SK-MEL-5 (cell line): ENCODE measurements at places on chromosomes 2 and 18.
A peak's percentile ranks its signal among the peaks of the same experiment; 100 is the strongest.

DNA sequence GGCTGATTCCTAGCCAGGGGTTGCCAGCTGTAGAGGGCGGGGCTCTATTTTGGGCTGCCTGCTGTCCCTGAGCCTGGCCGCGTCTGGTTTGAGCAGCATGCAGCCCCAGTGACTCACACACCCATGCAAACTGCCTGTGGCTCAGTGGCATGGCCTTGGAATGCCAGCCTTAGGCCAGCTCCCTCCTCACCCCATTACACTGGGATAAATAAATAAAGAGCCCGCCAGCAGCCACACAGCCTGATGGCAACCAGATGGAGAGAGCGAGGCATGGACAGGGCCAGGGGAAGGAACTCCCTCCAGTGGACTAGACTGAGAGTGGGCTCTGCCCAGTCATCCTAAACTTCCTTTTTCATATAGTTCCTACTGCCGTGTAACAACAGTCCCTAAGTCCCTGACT is 18.3 kb downstream of the NHEJ1 start:
- DNase-seq, result peak; percentile 26

- no peak for DNase-seq
Observed at GRCh38 chr2:48146552-48146951, 240.3 kb upstream of the FBXO11 start.

- DNase-seq, result peak; percentile 35
Observed at GRCh38 chr18:26806224-26806623, 59.3 kb downstream of the AQP4 start.

DNA sequence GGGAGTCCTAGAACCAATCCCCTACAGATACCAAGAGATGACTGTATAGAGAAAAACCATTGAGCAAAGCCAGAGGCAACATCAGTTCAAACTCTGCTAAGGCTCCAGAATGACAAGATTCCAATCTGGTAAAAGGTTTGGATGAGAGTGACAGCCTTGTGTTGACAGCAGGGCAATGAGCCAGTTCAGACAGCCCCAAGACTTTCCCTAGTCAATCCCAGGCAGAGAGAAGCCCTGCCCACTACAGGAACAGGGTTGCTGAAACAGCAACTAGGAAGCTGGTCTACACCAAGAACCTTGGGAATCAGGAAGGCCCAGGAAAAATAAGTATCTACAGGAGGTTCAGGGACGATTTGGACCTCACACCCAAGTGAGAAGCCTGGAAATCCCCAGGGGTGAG is 3.3 kb downstream of the PSTPIP2 start:
- no peak for DNase-seq

DNA sequence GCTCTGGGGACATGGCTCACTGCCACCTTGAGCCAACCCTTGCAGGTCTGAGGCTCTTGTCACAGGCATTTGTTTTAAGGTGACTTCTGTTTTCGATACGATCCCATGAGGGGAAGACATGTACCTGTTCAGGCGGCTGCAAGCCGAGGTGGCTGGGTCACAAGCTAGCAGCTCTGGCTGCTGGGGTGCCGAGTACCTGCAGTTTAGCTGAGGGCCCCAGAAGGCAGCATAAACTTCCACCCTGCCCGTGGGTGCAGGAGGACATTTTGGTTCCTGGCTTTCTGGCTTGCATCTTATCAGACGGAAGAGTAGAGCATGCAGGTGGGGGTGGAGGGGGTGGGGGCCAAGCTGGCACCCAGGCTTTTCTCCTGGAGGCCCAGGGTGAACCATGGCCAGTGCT is 28.4 kb downstream of the COA5 start:
- no peak for DNase-seq

DNA sequence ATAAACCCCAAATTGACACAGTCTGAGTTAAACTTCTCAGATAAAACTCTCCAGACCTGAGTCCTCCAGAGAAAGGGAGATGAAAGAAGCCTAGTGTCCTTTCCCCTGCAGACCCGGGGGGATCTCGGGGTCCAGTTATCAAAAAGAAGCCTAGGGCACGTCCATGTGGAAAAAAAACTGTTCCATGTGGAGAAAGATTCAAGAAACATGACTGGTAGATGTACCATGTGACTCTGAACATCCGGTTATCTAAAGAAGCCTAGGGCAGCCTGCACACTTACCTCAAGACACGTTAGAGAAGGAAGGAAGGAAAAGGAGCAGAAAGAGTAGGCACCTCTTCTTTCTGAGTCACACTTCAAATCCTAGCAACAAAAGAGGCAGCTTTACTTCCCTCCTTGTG is 421.0 kb downstream of the LRATD1 start:
- no peak for DNase-seq

DNA sequence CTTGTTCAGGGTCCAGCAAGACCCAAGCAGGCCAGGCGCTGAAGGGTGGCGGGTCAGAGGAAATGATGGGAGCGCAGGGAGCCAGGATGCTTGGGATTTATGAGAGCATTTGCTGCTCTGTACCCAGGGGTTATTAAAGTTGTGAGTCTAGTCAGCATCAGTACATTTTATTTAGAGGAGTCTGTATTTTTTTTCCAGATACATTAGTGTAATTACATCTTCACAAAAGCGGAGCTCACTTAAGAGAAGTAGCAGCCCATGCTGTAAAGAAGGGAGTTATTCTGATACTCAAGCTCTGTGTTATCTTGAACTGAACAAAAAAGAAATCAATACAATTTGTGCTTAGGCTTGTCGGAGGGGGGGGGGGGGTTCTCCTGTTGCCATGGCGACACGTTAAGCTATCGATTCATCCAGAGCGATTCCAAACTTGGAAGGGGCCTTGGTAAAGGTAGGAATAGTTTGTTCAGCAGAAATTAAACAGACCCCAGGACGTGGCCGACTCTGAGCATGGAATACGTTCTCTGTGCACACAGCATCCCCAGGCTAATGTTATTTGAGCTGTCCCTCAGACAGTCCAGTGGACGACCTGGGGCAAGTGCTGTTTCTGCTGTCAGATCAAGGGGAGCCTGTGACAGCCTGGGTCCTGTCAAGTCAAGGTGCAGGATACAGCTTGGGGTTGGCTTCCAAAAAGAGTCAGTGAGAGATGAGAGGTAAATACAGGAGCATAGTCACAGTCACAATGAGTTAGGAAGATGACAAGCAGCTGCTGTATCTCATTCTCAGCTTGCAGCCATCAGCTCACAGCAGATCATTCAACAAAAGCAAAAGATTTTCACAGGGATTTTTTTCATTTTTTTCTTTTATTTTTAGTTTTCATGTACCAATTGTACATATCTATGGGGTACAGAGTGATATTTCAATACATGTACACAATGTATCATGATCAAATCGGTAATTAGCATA is 387.6 kb downstream of the DCDC2C start:
- no peak for DNase-seq

DNA sequence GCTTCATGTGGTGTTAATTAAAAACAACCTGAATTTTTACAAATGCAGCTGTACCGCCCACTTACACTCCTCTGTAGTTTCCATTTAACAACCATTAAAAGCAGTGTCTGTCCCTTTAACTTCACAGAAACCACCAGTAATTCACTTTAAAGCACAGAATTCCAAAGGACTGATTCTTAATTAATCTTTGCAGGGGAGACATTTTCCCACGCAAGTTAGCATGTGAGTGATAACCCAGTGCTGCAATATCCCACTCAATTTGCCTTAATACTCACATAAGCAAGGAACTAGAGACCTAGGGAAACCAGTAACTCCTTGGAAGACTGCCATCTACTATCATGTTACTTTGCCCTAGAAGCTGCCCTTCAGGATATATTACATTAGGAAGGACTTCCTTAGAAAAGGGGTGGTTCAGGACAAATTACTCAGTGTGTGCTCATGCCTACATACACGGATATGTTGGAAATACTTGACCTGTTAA is 102.3 kb downstream of the OSR1 start:
- no peak for DNase-seq

- DNase-seq, result no peak
Observed at GRCh38 chr2:85327160-85327821, 498 bp downstream of the TGOLN2 start.

GRCh38 chr2:7047661-7048060 is 130.4 kb downstream of the RNF144A start:
- no peak for DNase-seq

- no peak for DNase-seq
Observed at GRCh38 chr2:234682492-234683228, 185.8 kb upstream of the ARL4C start.

GRCh38 chr2:36482576-36483214 is 115.3 kb downstream of the FEZ2 start:
- DNase-seq, result no peak

- no peak for DNase-seq
Observed at GRCh38 chr2:228102949-228103348, 78.5 kb downstream of the SPHKAP start.

GRCh38 chr2:219175928-219176817 is 552 bp downstream of the CNPPD1 start:
- peak; percentile 30 for DNase-seq

DNA sequence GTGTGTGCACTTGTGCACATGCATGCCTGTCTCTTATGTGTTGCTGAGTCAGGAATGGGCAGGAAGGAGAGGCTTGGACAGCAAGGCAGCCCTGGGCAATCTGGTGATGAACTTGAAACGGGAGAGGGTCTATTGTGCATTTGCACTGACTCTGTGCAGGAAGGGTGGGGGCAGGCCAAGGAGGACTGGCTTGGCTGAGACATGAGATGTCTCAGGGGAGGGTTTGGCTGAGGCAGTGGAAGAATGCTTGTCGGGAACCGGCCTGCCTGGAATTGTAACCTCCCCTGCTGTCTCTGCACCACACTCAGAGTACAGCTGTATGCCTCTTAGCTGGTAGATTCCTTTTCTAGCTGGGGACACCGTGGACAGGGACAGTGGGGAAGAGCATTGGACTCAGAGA is 176.1 kb upstream of the TNP1 start:
- DNase-seq, result no peak

DNA sequence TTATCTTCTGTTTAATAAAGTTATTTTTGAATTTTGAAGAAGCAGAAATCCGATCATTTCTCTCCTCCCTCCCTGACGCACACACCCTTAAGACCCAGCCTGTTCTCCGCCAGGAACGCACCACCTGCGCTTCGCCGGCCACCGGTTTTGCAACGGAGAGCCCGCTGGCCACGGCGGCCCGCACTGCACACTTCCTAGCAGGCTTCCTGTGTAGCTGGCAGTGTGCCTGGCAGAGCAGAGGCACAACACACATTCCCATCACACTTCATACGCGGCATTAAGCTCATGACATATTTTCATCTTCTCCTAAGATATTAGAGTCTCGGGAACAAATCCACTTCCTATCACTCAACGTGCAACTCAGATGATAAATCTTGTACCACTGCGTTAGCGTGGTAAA is 148.0 kb downstream of the HDAC4 start:
- DNase-seq, result no peak

- no peak for DNase-seq
Observed at GRCh38 chr2:172070936-172071335, 14.4 kb upstream of the DLX1 start.

- no peak for DNase-seq
Observed at GRCh38 chr18:23864624-23865023, 149.9 kb upstream of the TTC39C start.
